ENCODE measurements at places on chromosomes 6 and 20. TPM values are rescaled to one million over a fixed set of nuclear protein-coding genes. Genes with fewer than 3 reads are reported as not detected.

DNA sequence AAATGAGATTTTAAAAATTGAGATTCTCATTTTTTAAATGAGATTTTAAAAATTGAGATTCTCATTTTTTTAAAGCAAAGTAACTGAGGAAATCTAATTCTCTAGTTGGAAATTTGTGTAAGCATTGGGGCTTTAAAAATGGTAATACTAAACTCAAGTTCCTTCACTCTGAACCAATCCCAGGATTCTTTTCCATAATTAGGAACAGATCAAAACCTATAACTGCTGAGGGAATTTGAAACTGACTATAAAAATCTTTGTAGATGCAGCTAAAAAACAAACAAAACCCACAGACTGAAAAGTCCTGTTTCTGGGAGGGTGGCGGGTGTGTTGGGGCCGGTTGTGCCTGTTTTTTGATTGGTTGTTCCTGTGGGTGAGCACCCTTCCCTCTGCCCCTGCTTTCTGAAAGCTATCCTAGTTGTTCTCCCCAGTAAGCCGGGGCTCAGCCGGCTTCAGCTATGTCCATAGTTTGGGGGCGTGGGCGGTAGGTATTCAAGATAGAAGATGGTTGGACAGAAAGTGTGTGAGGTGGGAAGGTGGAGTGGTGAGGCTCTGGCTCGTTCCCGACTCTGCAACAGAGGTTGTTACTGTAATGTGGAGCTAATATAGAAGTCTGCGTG lies 49.3 kb downstream of the GFRA4 start:
- no peaks in the 10 kb centered on the region for H3K27me3 ChIP-seq
- H3K4me1 ChIP-seq = peaks cover under 1% of the 10 kb centered on the region
- H3K27ac ChIP-seq = no peak overlapping the region
- H3K36me3 ChIP-seq = no peaks in the 10 kb centered on the region
- DNase-seq = no peak
- no peak overlapping the region for H3K4me3 ChIP-seq

GRCh38 chr6:154463573-154464419 lies 46.7 kb downstream of the CNKSR3 start:
- H3K4me1 ChIP-seq = no peaks in the 10 kb centered on the region
- no peaks in the 10 kb centered on the region for H3K27me3 ChIP-seq
- no peak overlapping the region for H3K4me3 ChIP-seq
- no peak for DNase-seq
- no peaks in the 10 kb centered on the region for H3K36me3 ChIP-seq
- H3K27ac ChIP-seq = no peak overlapping the region

GRCh38 chr6:33314515-33314942 lies 651 bp upstream of the TAPBP start:
- DNase-seq = peak; percentile 83
- peaks cover 8% of the 10 kb centered on the region for H3K4me1 ChIP-seq
- peak overlapping the region; percentile 81 for H3K4me3 ChIP-seq
- no peaks in the 10 kb centered on the region for H3K27me3 ChIP-seq
- H3K36me3 ChIP-seq = peaks cover 32% of the 10 kb centered on the region
- H3K27ac ChIP-seq = peak overlapping the region; percentile 97

GRCh38 chr6:12718015-12718414 lies 1.4 kb downstream of the PHACTR1 start:
- no peak for DNase-seq
- peaks cover 2% of the 10 kb centered on the region for H3K4me1 ChIP-seq
- H3K36me3 ChIP-seq = no peaks in the 10 kb centered on the region
- no peak overlapping the region for H3K4me3 ChIP-seq

DNA sequence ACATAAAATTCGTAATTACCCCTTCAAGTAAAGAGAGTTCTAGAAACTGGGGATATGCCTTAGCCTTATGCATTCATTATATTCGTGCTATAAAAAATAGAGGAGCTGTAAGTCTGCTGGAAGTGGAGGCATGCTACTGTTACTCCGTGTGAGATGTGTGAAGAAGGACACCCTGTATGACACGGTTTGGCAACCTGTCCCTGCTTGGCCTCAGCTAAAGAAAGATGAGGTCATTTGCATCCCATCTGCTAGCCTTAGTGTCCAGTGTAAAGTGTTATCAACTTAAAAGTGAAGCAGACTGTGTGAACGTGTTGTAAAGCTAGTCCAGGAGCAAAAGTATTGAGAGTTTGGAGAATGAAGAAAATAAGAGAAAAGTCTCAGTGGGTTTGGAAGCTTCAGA lies 135.1 kb upstream of the RAB32 start:
- no peaks in the 10 kb centered on the region for H3K36me3 ChIP-seq
- DNase-seq = no peak
- H3K4me1 ChIP-seq = no peaks in the 10 kb centered on the region
- H3K27me3 ChIP-seq = no peaks in the 10 kb centered on the region

DNA sequence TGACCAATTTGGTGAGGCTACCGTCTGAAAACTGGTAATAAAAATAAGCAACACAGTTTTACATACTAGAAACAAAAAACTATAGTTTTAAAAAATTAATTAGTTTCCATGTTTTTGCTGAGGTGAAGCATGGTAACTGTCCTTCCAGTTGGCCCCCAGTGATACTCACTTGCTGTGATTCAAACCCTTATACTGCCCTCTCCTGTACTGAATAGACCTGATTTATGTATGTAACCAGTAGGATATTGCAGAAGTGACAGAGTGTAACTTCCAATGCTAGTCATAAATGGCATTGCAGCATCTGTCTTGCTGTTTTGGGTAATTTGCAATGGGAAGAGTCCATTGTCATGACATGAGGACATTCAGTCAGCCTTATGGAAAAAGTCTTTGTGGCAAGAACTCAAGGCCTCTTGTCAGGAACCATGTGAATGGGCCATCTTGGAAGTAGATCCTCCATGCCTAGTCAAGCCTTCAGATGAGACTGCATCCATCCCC lies 8.9 kb upstream of the CHD6 start:
- no peaks in the 10 kb centered on the region for H3K36me3 ChIP-seq
- H3K27ac ChIP-seq = no peak overlapping the region
- no peaks in the 10 kb centered on the region for H3K4me1 ChIP-seq

DNA sequence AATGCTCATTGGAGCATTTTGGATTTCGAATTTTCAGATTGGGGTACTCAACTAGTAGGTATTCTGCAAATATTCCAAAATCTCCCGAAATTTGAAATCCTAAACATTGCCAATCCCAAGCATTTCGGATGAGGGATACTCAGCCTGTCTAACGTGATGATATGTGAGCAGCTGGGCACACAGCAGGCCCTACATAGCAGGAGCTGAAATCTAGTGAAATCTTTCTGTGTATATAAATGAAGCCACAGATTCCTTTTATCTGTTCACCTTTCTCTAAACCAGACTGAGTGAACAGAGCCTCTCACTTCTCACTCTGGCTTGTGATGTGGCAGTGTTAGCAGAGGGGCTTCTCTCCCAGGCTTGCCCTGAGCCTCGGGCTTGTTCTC lies 17.8 kb downstream of the STX16 start:
- peaks cover 39% of the 10 kb centered on the region for H3K36me3 ChIP-seq
- DNase-seq = no peak
- H3K27me3 ChIP-seq = no peaks in the 10 kb centered on the region

GRCh38 chr20:10609770-10610169 lies 64.0 kb downstream of the JAG1 start:
- H3K36me3 ChIP-seq = no peaks in the 10 kb centered on the region
- no peak overlapping the region for H3K4me3 ChIP-seq
- DNase-seq = no peak
- no peak overlapping the region for H3K27ac ChIP-seq
- no peaks in the 10 kb centered on the region for H3K27me3 ChIP-seq

DNA sequence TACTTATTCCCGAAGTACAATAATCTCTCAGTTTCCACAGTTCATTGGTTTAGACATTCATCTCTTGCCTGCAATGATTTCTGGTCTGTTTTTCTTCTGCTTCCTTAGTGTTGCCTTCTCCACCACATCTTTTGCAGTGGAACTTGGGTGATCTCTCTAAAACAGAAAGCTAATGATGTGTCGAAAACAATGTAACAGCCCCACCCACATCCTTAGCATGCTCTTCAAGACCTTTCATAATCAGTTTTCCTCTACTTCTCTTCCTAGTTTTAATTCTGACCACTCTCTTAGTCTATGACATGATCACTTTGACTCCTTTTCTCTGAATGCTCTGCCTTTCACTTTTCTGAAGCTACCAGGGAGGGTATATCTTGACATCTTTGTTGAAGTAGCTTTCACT lies 1007.9 kb upstream of the CITED2 start:
- no peak overlapping the region for H3K27ac ChIP-seq
- H3K36me3 ChIP-seq = no peaks in the 10 kb centered on the region
- no peak overlapping the region for H3K4me3 ChIP-seq
- no peaks in the 10 kb centered on the region for H3K27me3 ChIP-seq
- DNase-seq = no peak
- no peaks in the 10 kb centered on the region for H3K4me1 ChIP-seq

DNA sequence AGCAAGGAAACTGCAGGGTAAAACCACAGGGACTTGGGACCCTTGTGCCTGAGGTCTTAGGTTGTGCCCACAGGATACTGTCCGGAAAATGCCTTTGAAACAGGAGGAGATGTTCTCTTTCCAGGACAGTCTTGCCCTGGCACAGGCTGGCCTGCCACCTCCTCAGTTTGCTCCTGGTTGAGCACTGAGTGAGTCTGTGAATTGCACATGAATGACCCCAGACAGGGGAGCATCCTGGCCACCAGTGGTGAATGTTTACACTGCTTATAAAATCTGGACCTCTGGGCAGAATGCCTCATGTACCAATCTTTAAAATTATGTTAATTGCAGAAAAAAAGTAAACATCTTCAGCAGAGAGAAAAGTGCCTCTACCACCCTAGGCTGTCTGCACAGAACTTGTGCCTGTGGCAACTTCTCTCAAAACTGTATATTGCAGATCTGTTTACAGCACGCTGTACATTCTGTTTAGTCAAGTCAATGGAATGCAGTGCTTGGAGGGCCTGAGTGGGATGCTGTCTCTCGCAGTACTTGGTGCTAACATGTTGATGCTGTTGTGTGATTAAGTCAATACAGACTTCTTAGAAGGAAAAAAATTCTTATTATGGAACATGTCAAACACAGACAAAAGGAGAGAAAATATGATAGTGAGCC lies 242.1 kb downstream of the SOD2 start:
- H3K4me3 ChIP-seq = no peak overlapping the region
- H3K36me3 ChIP-seq = no peaks in the 10 kb centered on the region
- H3K27ac ChIP-seq = no peak overlapping the region

GRCh38 chr6:9523462-9523861 lies 891.4 kb downstream of the TFAP2A start:
- no peaks in the 10 kb centered on the region for H3K36me3 ChIP-seq
- no peak overlapping the region for H3K27ac ChIP-seq
- no peak overlapping the region for H3K4me3 ChIP-seq

- H3K4me3 ChIP-seq = no peak overlapping the region
- no peaks in the 10 kb centered on the region for H3K27me3 ChIP-seq
- H3K27ac ChIP-seq = no peak overlapping the region
- no peaks in the 10 kb centered on the region for H3K36me3 ChIP-seq
- no peak for DNase-seq
Measured at GRCh38 chr6:15434263-15434662, 188.4 kb downstream of the JARID2 start.

DNA sequence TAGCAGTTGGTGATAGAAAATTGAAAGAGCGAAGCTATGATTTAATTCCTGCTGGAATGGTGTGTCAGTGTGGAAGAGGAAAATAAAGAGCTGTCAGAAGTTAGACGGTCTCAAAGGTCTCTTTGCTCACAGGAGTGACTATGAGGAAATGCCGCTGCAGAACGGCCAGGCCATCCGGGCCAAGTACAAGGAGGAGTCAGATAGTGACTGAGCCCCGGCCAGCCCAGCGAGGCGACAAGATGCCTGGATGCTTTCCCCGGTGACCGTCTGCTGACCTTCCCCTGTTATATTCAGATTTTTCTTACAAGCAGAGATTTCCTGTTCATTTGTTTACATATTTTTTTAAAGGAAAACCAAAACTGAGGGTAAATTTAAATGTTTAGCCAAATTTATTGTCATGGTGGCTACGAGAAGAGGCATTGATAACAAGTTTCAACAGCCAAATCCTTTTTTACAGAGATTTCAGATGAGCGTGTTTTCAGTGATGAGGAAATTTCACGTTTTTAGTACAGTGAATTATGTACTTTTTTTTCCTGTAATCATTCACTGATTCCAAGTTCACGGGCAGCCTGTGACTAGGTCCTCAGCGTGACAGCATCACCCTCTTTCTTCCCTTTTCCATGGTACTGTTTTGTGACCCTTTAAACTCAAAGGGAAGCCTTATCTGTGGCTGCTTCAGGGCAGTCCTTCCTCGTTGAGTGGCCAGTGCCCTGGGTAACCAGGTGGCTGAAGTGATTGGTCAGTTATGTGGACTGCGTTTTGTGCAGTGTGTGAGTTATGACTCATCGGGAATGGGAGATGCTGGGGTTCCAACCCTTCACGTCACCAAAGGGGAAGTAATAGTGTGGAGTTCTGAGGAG lies 12.6 kb downstream of the DYNLT1 start:
- H3K36me3 ChIP-seq = peaks cover 15% of the 10 kb centered on the region
- peak overlapping the region; percentile 79 for H3K27ac ChIP-seq
- H3K27me3 ChIP-seq = no peaks in the 10 kb centered on the region
- no peak overlapping the region for H3K4me3 ChIP-seq

DNA sequence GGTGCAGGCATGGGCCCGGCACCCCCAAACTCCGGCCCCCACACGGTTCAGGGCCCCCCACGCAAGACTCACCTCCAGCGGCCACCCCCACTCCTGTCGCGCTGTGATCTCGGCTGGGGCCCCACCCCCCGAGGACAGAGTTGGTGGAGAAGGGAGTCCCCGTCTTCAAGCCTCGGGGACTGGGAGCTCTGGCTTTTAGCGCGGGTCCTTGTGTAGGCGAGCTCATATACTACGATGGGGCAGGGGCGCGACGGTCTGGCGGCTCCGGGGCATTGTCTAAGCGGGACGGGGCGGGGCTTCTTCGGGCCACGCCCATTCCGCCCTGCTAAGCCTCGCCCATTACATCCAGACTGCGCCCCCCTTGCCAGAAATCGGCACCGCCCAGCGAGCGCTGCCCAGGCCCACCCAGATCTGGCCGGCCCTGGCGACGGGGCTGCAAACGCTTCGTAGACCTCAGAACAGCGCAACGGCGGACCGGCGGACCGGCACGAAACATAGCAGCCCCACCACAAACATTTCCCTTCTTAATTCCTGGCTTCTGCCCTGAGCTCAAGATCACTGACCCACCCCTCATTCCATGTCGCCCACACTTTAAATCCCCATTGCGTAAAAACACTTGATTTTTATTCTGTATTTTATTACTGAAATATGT lies 1.0 kb upstream of the DDAH2 start:
- H3K36me3 ChIP-seq = peaks cover 47% of the 10 kb centered on the region
- no peaks in the 10 kb centered on the region for H3K27me3 ChIP-seq
- H3K4me3 ChIP-seq = peak overlapping the region; percentile 36

The SLC17A1 gene
- not detected for polyA plus RNA-seq

The HLA-DOB gene
- 1.2 TPM for polyA plus RNA-seq

The TEAD3 gene
- polyA plus RNA-seq = 17.8 TPM

Data from lung (tissue), 17 donors.